ENCODE measurements at places on chromosomes 3 and 15. TPM values are rescaled to one million over a fixed set of nuclear protein-coding genes. Genes with fewer than 3 reads are reported as not detected.

DNA sequence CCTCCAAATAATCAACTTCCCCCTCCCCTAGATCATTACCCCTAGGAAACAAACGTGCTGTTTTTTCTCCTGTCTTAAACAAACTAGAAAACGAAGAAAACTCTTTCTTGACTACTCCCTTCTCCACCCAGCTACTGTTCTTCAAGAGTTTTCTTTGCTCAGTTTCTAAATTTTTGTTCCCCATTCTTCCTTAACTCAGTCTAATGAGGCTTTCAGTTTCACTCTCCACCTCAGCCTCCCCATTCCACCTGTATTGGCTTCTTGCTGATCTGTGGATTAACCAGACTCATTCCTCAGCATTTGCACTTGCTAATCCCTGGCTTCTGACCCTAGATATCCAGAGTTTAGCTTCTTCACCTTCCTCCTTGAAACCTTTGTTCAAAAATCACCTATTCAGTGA is 26.8 kb downstream of the SERPINI1 start:
- H3K36me3 ChIP-seq = peaks cover 13% of the 10 kb centered on the region
- peaks cover 13% of the 10 kb centered on the region for H3K4me1 ChIP-seq
- no peaks in the 10 kb centered on the region for H3K27me3 ChIP-seq
- no peak for DNase-seq
- H3K4me3 ChIP-seq = no peak overlapping the region

Gene CLRN1
- total RNA-seq = not detected

Gene SLC28A2
- 1.2 TPM for total RNA-seq

- H3K27me3 ChIP-seq = peaks cover 9% of the 10 kb centered on the region
- no peak overlapping the region for H3K27ac ChIP-seq
- no peaks in the 10 kb centered on the region for H3K4me1 ChIP-seq
These were observed 16.0 kb upstream of the ZNF710 start for GRCh38 chr15:89985111-89985510.

DNA sequence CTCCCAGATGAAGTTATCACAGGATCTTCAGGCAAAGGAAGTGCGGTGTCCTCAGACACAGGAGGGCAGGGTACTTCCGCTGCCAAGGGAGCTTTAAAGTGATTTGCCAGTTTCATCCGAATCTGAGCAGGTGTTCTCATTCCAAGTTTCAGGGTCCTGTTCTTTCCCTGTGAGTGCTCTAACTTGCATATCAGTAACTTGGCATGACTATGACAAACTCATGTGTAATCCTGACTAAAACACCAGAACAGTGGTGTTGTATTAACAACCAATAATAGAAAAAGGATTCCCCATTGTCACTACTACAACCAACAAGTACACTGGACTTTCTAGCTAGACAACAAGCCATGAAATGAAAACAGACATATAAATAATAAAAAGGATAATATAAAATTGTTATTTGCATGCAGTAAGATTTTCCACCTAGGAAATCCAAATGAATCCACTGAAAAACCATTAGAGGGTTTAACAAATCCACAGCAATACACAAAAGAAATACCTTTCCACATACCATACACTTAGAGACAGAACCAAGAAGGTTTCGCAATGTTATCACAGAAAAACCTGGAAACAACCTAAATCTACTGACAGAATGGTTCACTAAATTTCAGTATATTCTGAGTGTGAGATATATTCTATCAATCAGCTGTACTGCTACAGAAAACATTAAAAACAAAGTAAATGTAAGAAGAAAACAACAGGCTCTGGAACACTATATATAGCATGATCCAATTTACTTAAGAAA is 40.9 kb upstream of the RPL35A start:
- no peak overlapping the region for H3K27ac ChIP-seq
- no peak overlapping the region for H3K4me3 ChIP-seq
- no peaks in the 10 kb centered on the region for H3K27me3 ChIP-seq
- no peaks in the 10 kb centered on the region for H3K36me3 ChIP-seq
- peaks cover 4% of the 10 kb centered on the region for H3K4me1 ChIP-seq
- DNase-seq = no peak
